Heart right ventricle (tissue), 16 donors: ENCODE measurements at places on chromosomes 4 and X. TPM values are rescaled to one million over a fixed set of nuclear protein-coding genes. Genes with fewer than 3 reads are reported as not detected.

DNA sequence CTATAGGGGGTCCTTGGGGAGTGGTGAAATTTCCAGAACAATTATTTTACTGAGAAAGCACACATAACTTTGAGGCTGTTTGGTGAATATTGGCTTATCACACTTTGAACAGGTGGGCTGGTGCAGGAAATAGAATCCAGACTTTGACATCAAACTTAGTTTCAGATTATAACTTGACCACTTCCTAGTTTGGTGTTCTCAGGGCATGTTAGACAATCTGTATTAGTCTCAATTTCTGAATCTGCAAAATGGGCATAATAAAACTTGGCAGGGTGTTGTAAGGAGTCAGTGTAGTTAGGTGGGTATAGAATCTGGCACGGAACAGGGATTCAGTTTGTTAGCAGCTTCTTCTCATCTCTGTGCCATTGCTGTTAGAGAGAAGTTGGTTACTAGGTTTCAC lies 43.3 kb upstream of the MBNL3 start:
- DNase-seq: no peak

DNA sequence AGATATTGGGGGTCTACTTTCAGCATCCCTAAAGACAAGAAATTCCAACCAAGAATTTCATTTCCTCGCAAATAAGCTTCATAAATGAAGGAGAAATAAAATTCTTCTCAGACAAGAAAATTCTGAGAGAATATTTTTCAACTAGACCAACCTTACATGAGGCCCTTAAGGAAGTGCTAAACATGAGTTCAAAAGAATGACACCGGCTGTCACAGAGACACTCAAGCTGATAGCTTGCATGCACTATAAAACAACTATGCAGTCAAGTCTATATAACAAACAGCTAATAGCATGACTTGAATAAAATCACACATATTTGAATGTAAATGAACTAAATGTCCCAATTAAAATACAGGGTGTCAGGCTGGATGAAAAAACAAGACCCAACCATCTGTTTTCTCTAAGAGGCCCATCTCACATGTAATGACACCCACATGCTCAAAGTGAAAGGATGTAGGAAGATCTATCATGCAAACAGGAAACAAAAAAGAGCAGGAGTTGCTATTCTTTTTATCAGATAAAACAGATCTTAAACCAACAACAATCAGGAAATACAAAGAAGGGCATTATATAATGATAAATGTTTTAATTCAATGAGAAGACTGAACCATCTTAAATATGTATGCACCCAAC lies 27.2 kb downstream of the FAAH2 start:
- DNase-seq: no peak

DNA sequence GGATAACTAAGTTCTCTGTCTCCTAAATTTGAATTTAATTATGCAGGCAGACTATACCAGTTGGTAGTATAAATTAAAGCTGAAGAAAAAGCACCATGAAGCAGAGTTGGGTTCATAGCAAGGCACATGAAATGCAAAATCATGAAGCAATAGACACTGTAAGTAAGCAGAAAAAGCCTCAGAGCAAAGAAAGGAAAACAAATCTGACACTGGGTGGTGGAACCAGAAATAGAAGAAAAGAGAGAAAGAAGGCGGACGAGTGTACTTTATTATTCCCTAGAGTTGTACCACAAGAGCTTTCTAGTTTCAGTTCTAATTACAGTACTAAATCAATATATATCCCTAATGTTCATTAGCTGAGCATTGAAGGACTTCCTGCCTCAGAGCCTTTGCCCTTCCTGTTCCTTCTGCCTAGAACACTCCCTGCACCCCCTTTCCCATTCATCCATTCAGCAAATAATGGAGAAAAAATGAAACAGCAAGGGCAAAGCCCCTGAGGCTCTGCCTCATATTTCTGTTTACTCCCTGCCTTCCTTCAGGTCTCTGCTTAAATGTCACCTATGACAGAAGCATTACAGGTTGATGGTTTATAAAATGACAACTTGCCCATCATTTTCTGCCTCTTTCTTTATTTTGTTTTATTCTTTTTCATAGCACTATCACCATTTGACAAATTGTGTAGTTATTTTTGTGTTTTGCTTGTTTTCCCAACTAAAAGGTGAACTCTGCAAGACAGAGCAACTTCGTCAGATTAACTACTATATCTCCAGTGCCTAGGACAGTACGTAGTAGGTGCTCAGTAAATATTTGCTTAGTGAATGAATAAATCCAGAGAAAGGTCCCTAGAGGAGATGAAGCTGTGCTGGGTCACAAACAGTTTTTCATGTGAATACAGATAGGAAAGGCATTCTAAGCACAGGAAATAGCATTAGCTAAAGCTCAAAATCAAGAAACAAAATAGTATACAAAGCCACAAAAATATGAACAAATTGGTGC lies 154.0 kb upstream of the RASGEF1B start:
- DNase-seq: no peak

DNA sequence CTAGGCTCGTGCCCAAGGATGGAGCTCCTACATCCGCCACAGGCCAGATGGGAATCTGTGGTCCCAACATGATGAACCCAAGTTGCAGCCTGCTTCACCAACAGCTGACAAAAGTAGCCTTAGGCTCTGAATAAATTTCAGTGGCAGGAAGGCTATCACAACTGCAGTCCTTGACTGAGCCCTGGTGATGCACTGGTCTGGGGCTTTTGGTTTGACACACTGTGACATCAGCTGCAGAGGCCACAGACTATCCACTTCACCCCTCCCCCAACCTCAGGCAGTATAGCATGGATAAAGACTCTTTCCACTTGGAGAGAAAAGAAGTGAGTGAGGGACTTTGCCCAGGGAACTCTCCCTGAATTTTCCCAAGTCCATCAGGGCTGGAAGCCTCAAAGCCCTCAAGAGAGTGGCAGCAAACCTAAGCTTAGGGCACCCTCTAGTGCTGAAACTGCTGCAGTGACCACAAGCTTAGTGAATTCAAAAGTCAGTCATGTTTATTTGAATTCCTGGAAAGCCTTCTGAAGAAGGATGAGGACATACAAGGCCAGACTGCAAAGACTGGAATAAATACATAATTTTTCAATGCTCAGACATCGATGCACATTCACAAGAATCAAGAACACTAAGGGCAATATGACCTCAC lies 135.0 kb upstream of the TENT5D start:
- no peak for DNase-seq

GRCh38 chr4:70768301-70768948 lies 46.7 kb downstream of the RUFY3 start:
- DNase-seq: no peak

- peak; percentile 7 for DNase-seq
These were observed 160.5 kb upstream of the AGTR2 start for GRCh38 chrX:116009861-116010710.

- DNase-seq: no peak
These were observed 340.2 kb downstream of the GASK1B start for GRCh38 chr4:157832596-157832995.

SCLT1 gene
- 10.7 TPM for total RNA-seq

CLDN24 gene
- total RNA-seq: not detected

RASSF6 gene
- total RNA-seq: not detected

PPID gene
- 31.9 TPM for total RNA-seq
